ENCODE measurements at places on chromosomes 1 and 21.

GRCh38 chr1:192546596-192547190 is 28.9 kb upstream of the RGS1 start:
- H3K36me3 ChIP-seq: no peaks in the 10 kb centered on the region
- peaks cover 10% of the 10 kb centered on the region for H3K4me1 ChIP-seq
- H3K27ac ChIP-seq: no peak overlapping the region
- DNase-seq: no peak

DNA sequence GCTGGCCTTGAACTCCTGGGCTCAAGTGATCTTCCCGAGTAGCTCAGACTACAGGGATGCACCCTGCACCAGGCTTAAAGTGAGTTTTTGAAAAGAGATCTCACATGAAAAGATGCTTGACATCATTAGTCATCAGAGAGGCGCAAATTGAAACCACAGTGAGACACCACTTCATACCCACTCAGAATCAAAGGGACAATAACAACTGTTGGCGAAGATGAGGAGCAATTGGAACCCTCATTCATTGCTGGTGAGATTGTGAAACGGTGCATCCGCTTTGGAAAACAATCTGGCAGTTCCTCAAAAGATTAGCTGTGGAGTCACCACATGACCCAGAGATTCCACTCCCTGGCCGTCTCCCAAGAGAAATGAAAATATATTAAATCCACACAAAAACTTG is 122.3 kb downstream of the PGBD5 start:
- H3K4me1 ChIP-seq: no peaks in the 10 kb centered on the region
- no peaks in the 10 kb centered on the region for H3K36me3 ChIP-seq
- no peak overlapping the region for H3K27ac ChIP-seq
- no peak for DNase-seq
- H3K27me3 ChIP-seq: no peaks in the 10 kb centered on the region

DNA sequence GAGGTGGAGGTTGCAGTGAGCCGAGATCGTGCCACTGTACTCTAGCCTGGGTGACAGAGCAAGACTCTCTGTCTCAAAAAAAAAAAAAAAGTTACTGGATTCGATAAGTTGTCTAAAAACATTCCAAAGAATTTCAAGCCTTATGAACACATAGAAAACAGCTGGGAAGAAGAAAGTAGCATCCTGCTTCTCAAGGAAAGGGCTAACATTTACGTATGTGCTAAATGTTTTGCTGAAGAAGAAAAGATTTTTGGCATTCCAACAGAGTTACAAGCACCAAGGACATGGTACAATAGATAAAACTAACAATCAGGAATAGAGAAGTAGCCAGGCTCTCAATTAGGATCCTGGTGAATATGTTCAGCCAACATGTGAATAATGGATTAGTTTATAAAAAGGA is 69.8 kb downstream of the HFM1 start:
- no peak for DNase-seq
- no peaks in the 10 kb centered on the region for H3K4me1 ChIP-seq
- no peaks in the 10 kb centered on the region for H3K27me3 ChIP-seq
- no peaks in the 10 kb centered on the region for H3K36me3 ChIP-seq

GRCh38 chr1:169608226-169608625 is 21.7 kb downstream of the SELP start:
- no peaks in the 10 kb centered on the region for H3K36me3 ChIP-seq
- no peak overlapping the region for H3K4me3 ChIP-seq
- peaks cover 28% of the 10 kb centered on the region for H3K4me1 ChIP-seq

DNA sequence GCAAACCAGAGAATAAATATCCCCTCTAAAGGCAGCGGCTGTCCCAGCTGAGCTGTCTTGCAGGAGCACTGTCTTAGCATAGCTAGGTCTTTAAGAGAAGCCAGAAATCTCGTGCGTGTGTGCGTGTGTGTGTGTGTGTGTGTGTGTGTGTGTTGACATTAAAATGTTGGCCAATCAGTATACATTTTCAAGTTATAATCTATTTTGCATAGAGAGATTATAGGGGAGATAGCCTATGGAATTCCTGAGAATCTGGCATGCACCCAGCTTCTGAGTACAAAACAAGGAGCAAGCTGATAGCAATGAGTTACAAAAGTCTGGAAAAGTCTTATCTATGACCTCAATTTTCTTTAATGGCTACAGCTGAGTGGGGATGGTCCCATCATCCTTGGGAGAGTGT is 17.7 kb downstream of the METTL13 start:
- peaks cover 14% of the 10 kb centered on the region for H3K36me3 ChIP-seq
- H3K4me3 ChIP-seq: no peak overlapping the region
- no peak overlapping the region for H3K27ac ChIP-seq
- DNase-seq: no peak
- no peaks in the 10 kb centered on the region for H3K27me3 ChIP-seq

DNA sequence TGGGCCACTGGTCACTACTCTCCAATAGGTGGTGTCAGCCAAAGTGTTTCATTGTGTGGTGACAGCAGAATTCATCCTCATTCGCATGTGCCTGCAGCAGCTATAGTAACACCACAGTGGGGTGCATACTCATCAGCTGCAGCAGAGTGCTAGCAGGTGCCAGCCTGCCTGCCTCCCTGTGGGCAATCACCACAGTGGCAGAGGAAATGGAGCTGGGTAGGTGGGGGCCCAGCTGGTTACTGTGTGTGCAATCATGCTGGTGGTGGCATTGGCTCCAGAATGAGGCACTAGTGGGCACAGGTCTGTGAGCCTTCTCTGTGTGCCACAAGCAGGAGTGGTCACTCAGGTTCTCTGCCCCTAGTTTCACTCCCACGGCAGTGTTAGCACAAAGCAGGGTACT is 579.2 kb downstream of the PTPRC start:
- H3K36me3 ChIP-seq: no peaks in the 10 kb centered on the region
- no peak overlapping the region for H3K4me3 ChIP-seq
- DNase-seq: peak; percentile 2

DNA sequence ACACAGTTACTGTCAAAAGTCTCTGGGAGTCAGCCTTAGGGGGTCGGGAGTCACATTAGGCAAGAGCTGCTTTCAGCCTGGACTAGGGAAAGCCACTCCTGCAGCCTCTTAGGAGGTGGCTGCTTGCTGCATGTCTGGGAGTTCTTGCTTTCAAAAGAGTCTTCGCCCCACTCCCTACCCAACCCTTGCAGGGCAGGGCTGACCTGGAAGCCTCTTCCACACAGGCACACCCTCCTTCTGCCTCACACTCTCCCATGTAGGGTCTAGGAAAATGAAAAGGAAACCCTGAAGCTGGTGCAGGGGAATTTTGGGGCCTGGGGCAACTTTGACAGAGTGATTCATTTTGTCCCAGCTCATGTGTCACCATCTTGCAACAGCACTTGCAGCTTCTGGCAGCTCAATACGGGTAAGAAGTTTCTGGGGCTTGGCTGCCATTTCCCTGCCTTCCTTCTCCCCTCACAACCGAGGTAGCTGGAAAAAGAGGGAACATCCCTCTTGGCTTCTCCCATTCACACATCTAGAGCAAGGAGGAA is 37.3 kb downstream of the KCND3 start:
- H3K27me3 ChIP-seq: no peaks in the 10 kb centered on the region
- H3K36me3 ChIP-seq: no peaks in the 10 kb centered on the region
- no peak for DNase-seq
- no peaks in the 10 kb centered on the region for H3K4me1 ChIP-seq
- H3K4me3 ChIP-seq: no peak overlapping the region

DNA sequence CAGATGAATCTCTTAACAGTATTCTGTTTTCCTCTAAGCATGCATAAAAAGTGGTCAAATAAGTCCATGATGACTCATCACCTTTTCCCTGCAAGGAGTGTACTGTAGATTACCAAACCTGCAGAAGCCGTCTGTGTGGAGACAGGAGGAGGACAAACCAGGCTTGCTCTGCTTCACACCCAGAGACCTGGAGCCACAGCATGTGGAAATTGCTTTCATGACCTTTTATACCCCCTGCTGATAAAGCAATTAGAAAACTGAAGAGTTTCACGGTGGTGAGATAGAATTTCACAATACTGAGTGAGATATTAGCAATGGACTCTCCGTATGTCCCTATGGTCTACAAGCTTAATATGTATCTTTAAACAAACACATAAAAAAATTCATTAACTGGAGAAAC is 9.4 kb downstream of the CORT start:
- H3K4me1 ChIP-seq: no peaks in the 10 kb centered on the region
- no peak for DNase-seq
- H3K36me3 ChIP-seq: peaks cover 24% of the 10 kb centered on the region
- H3K27me3 ChIP-seq: no peaks in the 10 kb centered on the region
